ENCODE measurements at places on chromosomes 7 and 10. TPM values are rescaled to one million over a fixed set of nuclear protein-coding genes. Genes with fewer than 3 reads are reported as not detected.
A peak's percentile ranks its signal among the peaks of the same experiment; 100 is the strongest.

GRCh38 chr10:93065675-93066543, 5.3 kb downstream of the CYP26C1 start:
- DNase-seq, result no peak

ARMC3 gene
- total RNA-seq, result not detected

DNA sequence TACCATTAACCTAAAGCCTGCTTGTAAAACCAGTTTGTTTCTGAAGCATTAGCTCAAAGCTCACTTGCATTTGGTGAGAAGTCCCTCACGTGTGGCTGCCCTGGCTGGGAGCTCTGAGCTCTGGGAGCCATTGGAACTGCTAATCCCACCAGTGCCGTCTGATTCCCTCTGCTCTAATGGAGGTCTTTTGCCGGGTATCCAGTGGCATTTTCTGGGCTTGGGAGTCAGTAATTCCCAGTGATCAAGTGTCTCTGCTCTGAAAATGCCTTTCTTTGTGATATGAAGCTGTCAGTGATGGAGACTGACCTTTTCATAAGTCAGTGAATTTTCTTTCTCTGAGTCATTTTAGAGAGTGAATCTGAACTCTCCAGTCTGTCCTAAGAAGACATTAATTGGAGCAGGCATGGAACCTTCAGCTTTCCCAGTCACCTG, 36.9 kb upstream of the FAM20C start:
- peak; percentile 36 for DNase-seq

DNA sequence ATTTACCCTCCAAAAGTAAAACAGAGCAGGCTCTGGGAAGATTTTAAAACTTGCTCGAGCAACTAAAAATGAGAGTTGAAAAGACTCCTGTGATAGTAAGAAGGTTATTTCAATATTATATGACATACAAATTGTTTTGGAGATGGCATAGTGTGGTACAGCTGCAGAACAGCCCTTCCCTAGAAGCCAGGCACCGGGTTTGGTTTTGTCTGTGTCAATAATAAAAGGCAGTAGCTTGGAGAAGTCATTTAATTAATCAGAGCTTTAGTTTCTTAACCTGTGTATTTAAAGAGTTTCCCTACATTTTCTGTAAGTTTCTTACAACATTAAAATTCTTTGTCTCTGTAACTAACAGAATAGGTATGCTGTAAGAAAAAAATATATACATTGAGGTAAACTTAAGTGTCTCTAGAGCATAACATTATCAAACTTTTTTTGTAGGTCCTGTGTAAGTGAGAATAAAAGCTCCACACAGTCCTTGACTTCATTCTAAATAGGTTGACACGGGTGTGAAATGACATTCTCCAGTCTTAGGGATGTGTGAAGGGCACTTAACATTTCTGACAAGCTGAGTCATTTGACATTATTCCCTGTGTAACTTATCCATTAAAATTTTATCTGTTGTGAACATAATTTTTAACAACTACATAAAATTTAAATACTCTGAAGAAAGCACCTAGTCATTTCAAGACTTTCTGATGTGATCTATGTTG, 425.0 kb upstream of the ETV1 start:
- DNase-seq, result no peak

DNA sequence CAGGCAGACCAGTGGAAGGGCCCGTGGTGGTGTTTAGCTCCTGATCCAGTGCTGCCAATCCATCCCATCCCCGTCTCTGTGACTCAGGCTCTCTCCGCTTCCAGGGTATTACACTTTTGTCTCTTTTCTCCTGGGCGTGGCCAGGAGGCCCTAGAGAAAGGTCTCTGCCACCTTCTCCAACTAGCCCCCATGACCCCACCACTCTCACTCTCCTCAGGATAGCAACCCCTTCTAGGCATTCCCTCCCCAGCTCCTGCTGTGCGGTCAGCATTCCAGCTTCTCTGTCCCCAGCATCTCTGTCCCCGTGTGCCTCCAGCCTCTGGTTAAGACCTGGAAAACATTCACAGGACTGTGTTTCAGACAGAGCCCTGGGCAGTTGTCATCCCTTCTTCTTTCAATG, 36.2 kb upstream of the R3HCC1L start:
- DNase-seq, result no peak

DNA sequence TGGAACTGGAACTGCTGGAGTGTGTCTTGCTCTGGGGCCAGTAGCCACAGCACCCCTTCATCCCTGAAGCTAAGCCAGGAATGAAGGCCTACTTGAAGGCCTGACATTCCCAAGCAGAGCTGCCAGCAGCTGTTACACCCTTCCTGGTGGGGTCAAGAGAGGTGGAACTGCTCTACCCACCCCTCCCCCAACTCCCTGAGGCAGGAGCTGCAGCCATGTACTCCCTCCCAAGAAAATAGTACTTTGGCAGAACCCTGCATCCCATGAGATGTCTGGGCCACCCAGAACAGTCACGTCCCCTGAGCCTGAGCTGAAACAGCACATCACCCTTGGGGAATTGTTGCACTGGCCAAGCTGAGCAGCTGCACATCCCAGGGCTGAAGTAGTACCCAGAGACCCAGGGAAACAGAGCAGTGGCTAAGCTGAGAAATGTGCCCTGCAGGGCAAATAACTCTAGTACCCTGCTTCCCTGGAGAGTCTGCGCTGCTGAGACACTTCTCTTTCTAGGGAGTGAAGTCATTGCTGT, 63.4 kb upstream of the PLA2G12B start:
- DNase-seq, result no peak

- no peak for DNase-seq
Observed at GRCh38 chr7:92228742-92229141, 17.0 kb downstream of the KRIT1 start.

HEPACAM2 gene
- total RNA-seq, result under 0.01 TPM

GRCh38 chr7:119344466-119344865, 928.5 kb upstream of the KCND2 start:
- DNase-seq, result no peak

HDAC9 gene
- total RNA-seq, result 24.2 TPM

Data from IMR-90 (cell line).